ENCODE measurements at places on chromosomes 12 and 14.

DNA sequence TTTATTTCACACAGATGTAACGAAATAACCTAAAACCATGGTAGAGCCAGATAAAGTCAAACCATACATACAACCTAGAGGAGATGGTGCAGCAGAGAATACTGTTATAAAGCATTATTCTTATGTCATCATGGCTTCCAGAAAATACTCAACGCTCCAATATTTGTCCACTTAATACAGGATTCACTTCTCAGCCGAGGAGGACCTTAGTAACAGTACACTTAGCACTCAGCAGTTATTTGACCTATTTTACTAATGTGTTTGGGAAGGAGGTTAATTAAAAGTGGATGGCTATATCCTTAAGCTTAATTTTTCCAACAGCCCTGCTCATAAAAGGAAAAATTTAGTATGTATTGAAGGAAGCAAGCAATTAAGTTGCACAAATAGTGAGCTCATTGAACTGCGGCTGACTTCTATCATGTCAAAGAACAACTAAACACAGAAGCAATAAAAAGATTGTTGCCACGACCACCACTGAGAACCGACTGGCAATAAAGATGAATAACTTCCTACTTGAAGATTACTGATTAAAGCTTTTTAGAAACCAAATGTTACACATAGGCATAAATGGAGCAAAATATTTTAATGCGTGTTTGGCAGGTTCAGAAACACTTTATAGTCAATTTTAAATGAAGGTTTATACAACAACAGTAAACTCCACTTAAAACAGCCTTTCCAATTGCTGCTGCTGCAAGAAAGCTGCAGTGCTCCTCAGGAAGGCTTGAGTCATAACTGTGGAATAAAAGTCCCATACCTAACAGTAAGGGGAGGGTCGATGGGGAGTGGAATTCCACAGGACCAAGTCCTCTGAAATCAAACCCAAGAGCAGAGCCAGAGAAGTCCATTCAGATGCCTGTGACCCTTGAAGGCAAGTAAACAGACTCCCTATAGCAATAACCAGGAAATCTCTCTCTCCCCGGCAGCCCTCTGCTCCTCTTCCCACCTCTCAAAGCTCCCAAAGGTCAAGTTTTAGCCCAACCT is 218.9 kb upstream of the CDKN3 start:
- DNase-seq = no peak

DNA sequence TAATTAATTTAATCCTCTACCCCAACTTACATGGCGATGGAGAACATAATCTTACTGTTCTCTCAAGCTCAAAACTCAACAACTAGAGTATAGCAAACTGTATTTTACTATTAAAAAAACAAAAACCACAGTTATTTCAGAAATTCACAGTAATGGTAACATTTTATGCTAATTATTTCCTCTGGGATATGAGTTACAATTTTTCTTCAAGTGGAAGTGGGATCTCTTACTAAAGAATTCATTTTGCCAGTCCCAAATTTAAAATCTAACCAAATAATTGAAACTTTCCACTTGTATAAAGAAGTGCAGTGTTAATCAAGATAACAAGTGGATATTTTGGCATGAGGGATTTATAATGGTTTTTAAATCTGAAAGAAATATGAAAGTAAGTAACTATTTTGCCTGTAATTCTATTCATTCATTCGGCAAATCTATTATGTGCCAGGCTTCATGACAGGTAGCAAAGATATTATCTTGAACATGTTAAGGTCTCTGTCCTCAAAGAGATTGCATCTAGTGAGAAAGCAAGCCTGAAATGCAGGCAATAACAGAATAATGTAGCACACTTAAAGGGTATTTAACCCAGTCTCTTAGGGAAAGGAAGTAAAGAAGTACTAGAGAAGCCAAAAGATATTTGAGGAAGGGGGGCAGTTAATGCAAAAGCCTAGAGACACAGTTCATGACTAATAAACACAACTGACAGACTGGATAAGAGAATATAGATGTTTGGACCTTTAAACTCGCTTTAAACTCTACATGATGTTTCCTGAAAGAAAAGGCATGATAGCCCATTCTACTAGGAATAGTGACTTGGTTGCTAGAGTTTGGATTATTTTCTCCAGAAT is 44.0 kb downstream of the TAOK3 start:
- DNase-seq = no peak

DNA sequence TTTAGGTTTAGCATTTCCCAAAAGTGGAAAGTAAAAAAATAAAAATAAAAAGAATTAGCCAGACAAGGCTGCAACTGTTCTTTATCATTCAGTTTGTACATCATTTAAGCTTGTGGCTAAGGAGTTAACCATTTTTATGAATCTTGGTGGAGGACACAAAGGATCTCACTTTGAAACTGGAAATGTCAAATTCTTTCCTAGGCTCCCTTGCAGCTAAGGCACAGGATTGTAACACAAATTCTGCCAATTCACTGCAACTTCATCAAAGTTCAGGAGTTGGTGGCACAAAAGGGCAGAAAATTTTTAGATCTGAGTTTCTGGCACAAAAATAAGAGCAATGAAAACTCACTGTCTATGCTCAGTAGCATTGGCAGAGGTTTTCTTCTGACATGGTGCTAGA is 211.2 kb upstream of the SYT10 start:
- DNase-seq = no peak

GRCh38 chr14:71703477-71703876 is 228.8 kb upstream of the RGS6 start:
- DNase-seq = no peak

GRCh38 chr12:76135456-76135855 is 51.0 kb upstream of the NAP1L1 start:
- DNase-seq = no peak

Measured in activated T-helper 9 cell treated with anti-CD3 and anti-CD28 coated beads, Interleukin-2, amount 50 U/mL, for 16 hours (primary cell).